ENCODE measurements at places on chromosomes 3 and 15. TPM values are rescaled to one million over a fixed set of nuclear protein-coding genes. Genes with fewer than 3 reads are reported as not detected.

Gene CSTA
- 3.3 TPM for total RNA-seq

DNA sequence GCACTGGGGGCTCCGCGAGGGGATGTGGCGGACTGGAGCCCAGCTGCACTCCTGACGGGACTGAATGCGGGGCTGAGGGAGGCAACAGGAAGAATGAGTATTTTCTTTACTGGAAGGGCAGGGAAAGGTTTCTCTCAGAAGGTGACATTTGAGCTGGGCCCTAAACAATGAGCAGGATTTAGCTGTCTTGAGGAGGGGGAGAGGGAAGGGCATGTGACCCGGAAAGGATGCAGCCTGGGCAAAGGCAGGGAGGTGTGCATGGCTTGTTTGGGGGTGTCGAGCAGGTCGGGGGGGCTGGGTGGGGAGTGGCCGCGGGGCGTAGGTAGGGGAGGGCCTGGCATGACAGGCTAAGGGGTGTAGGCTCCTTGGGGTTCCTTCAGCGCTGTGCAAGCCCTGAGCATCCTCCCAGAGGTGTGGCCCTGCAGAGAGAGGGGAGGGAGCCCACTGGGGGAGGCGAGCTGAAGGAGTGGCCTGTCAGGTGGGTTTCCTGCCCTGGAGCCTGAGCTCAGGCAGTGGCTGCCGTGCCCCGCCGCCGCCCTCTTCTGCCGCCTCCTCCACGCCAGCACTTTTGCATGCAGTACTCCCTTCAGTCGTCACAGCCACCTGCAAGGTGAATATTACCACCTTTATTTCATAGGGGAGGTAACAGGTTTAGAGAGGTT lies 17.2 kb upstream of the ANKDD1A start:
- no peak for DNase-seq

DNA sequence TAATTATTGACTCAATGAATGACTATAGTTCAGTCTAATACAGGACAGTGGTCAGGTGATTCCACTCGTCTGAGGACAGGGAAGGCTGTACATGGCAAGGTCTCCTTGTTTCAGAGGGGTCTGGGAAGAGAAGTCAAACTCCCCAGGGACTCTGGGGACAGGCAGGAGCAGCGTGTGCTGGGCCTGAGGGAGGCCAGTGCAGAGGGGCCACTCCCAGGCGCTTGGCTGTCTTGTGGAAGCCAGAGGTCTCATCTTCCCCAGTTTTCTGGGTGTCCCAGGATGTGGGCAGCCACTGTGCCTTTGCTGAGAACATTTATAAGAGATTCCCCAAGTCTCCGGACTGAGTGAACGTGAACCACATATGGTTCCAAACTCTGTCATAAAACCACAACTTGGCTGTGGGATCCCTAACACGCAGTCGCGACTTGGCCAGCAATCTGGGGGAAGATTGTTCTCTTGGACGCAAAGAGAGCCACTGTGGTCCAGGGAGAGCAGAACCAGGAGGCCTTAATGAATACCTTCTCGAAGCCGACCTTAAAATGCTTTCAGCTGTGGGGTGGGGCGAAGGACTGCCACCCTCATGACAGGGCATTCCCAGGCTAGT lies 30.4 kb downstream of the BHLHE40 start:
- no peak for DNase-seq

Gene RASL12
- total RNA-seq, result 123 TPM

Gene CCR2
- total RNA-seq, result 3.3 TPM

- DNase-seq, result no peak
Measured at GRCh38 chr3:122318620-122319019, 6.4 kb upstream of the CSTA start.

DNA sequence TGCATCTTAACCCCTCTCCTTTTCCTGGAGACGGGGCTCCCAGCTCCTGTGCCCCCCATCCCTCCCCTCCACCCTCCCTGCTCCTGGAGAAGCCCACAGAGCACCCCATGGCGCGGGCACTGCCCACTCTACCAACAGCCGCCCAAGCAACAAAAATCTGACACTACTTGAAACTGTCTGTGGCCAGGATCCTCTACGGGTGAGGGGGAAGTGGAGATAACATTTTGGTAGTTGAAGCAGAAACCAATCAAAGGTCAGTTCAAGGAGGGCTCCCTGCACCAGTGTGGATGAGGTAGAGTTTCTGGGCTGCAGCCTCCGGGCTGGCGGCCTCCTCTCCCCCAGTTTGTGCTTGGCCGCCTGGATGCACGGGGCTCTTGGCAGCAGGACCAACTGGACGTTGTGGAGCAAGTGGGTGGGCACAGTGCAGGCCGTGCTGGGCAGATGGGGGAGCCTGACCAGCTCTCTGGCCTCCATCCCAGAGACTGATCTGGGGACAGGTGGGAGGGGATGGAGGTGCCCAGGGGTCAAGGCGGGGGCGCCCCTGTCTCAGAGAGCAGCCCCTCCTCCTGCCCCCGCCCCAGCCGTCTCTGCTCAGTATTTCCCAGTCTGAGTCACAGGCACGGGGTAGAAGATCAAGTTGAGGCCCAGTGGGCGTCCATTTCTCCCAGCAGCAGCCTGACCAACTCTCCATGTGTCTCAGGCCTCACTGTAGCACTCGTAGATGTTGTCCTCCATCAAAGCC lies 12.8 kb downstream of the H1-8 start:
- DNase-seq, result no peak

DNA sequence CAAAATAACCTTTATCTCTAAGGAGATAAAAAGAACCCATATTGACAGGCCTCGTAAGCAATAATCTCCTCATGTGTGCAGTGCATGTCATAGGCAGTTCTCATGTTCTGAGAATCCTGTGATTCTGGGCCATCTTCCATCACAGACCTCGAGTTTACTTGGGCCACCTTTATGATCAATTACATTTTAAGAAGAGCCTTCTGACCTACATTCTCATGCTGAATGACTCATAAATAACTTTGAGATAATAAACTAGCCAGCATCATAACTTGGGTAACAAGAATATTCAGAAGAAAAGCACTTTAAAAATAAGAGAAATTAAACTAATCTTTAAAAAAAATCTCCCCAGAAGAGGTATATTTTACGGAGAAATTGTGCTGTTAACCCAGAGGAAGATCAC lies 310.7 kb upstream of the ZNF717 start:
- DNase-seq, result no peak

Gene OR5AC2
- total RNA-seq, result not detected

DNA sequence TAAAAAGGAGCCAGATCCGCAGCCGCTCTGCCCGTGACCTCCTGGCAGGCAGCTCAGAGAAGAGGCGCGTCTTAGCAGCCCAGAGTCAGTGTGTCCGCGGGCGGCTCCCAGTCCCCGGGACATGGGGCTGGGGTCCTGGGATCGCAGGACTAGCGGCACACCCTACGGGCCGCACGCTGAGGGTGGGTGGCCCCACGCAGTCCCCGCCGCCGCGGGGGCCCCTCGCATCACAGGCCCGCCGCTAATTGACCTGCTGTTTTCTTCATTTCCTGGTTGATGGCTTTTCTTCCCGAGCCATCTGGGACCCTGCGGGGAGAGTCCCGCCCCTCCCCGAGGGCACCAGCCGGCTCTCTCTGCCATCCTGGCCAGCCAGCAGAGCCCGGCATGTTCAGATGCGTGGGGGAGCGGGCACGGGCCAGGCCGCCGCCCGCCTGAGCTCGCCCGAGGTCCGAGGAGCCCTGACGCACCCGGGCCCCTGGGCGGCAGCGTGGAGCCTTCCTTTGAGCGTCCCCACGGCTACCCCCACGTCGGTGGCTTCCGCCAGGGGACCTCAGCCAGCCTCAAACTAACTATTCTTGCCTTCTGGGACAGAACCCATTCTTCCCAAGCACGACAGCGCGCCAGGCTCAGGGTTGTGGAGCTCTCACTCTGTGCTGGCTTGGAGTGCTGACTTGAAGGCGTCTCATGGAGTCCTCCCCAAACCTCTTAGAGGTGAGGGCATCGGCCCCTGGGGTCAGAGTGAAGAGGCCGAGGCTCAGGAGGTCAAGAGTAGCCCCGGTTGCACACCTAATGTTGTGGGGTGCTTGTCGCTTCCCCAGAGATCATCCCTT lies 34.6 kb upstream of the CACNA2D3 start:
- peak; percentile 90 for DNase-seq

Gene TBC1D2B
- total RNA-seq, result 31.3 TPM

DNA sequence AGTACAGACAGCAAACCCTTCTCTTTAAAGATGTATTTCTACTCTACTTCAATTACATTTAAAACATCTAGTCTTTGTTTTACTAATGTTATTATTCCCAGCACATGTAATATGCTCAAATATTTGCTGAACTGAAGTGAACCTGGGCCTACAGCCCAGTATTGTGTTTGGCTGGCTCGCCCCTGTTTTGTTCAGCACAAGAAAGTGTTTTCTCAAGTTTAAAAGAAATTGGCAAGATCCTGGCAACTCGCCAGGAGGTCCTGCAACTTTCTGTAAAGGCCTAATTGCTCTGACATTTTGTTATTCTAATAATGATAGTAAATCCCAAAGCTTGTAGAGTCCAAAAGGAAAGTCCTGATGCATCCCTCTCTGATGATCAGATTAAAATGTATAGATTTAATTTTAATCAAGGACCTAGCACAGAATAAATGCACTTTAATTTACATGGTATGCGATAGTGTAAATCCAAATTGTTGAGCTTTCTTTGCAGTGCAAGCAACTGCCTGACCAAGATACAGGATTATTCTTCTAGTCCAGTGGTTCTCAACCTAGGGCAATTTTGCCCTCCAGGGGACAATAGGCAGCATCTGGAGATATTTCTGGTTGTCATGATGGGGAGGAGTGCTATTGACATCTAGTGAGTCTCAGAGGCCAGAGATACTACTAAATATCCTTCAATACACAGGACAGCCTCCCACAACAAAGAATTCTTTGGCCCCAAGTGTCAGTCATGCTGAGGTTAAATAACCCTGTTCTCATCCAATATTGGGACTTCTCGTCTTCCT lies 35.7 kb upstream of the TMOD3 start:
- no peak for DNase-seq

- no peak for DNase-seq
Measured at GRCh38 chr3:11476735-11477144, 167.0 kb downstream of the VGLL4 start.

Gene MRPL46
- total RNA-seq, result 14.5 TPM

GRCh38 chr15:92624401-92624991 lies 31.1 kb downstream of the FAM174B start:
- DNase-seq, result no peak

DNA sequence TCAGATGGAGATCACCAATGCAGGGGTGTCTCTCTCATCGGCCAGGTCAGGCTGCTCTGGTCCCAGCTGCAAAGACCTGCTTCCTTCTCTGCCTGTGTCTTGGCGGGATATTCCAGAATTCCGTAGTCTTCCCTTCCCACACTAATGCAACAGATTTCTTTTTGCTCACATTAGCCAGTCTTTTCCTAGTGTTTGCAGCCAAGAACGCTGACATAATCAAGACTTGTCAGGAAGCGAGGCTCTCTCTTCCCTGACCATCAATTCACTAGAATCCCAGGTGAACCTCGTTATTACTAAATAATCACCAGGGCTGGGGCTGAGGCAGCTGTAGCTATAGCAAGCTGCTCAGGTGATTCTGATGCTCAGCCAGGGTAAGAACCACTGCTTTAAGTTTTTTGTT lies 43.2 kb upstream of the ACKR4 start:
- DNase-seq, result no peak

DNA sequence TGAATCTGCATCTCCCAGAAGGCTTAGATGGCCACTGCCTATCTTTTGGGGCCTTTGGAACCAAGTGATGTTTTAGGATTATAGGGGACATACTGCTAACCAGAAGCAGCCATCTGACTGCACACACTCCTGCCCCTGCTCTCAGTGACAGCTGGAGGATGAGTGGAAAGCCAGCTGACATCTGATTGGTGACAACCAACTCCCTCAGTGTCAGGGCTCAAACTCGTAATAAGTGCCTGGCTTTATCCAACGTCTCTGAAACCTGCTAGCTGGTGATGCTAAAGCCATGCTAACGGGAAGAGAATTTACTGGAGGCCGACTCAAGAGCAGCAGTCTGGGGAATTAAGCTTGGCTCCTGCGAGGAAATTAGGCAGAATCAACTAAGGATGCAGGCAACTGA lies 35.1 kb downstream of the KY start:
- DNase-seq, result no peak

Gene ARPP21
- total RNA-seq, result 0.33 TPM

GRCh38 chr15:69071260-69071659 lies 56.8 kb downstream of the NOX5 start:
- no peak for DNase-seq

- no peak for DNase-seq
Measured at GRCh38 chr15:27679203-27679602, 419.9 kb downstream of the OCA2 start.

DNA sequence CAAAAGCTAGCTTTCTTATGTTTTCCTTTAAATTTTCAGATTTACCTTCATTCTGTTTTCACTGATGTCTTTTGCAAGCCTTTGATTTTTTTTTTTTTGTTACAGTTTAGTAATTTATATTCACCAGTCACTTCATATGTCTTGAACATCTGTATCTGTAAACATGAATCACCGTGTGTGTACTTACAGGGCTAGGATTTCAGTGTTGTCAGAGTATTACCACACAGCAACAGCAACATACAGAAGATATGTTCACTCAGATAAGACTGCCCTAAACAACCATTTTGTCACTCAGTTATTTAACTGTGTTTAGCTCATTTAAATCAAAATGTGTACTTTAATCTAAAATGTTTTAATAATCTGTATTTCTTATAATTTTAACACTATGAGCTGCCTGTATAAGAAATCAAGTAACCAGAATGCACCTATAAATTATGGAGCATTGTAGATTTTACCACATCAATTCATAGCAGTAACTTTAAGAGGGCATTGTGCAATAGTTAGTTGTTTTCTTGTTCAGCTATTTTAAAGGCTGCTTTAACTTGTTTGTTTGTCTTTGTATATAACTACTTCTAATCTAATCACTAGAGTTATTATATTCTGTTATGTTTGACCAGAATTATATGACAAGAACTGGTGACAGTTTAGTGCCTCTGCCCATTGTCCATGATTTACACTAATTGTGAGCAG lies 50.4 kb downstream of the GHSR start:
- DNase-seq, result no peak
